ENCODE measurements at places on chromosomes 4 and X. TPM values are rescaled to one million over a fixed set of nuclear protein-coding genes. Genes with fewer than 3 reads are reported as not detected.

DNA sequence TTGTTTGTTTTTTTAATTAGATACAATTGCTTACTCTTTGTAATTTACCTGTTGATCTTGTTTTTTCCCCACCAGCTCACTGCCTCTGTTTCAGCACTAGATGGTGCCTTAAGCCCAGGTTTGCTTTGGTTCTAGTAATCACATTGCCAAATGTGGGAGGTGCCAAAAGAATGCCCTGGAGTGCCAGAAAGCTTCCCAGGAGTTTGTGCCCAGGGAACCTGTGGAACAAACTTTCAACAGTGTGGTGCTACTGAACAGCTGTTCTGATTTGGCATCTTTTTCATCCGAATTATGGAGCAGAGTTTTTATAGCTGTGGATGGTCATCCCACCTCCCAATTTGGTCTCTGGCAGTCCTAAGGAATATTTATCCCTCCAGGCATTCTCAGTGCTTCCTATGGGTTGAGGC lies 1000.7 kb downstream of the STIM2 start:
- DNase-seq = no peak

The FAT4 gene
- 61.1 TPM for total RNA-seq

- DNase-seq = no peak
These were observed 1.2 kb downstream of the RAB9B start for GRCh38 chrX:103830848-103831247.

The KDR gene
- total RNA-seq = 44.1 TPM

GRCh38 chr4:13378973-13379759 lies 105.0 kb downstream of the RAB28 start:
- no peak for DNase-seq

The MAGEA1 gene
- total RNA-seq = not detected

The UFSP2 gene
- total RNA-seq = 30.6 TPM

The NEXMIF gene
- 0.18 TPM for total RNA-seq

DNA sequence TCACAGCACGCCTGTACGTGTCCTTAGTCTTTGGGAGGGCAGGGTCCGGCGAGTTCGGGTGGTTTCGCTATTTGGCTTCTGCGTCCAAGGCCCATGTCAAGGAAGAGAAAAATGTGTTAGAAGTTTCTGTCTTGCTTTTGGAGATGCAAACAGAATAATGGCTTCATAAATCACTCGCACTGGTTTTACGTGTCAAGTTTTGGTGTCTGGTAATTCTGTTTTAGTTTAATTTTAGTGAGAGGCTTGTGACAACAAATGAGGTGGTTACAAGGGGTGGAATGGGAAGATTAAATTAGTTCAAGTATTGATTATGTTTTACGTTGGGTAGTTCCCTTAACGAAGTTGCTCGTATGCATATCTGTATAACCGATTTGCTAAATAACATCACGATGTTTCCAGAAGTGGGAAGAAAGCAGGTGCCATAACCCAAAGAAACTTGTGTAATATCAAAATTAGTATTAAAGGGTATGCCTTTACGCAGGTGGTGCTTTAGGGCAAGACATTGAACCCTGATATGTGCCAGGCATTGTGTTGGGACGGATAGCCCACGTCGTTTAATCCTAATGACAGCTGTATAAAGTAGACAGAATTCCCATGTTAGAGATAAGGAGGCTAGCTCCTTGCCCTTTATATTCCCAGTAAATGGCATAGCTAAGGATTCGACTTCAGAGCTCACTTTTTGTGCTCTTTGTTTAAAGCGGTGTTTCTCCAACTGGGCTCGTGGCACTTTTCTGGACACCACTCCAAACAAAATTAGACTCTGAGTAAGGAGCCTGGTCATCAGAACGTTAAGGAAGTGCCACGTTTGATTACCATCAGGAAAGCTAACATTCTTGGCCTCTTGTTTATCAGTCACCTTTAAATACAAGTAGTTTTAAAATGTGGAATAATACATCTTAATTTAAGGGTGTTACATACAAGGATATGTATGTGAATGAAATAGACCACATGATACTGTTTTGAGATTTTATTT lies 843 bp downstream of the RPL34 start:
- DNase-seq = no peak

DNA sequence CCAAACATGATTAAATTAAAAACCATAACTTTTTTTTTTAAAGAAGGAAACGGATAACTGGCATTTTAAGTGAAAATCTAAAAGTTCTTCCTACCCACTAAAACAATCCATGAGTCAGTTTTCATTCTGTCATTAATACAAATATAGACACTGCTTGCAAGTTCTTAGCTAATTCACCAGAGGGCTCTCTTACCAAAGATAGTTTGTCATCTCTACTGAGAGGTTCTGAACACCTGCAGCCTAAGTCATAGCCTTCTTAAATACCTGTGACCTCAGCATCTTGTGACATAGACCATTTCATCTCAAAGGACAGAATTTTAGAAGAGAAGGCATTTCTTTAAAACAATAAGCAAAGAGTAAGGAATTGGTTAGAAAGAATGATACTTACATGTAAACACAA lies 65.3 kb upstream of the FAM120C start:
- DNase-seq = no peak

DNA sequence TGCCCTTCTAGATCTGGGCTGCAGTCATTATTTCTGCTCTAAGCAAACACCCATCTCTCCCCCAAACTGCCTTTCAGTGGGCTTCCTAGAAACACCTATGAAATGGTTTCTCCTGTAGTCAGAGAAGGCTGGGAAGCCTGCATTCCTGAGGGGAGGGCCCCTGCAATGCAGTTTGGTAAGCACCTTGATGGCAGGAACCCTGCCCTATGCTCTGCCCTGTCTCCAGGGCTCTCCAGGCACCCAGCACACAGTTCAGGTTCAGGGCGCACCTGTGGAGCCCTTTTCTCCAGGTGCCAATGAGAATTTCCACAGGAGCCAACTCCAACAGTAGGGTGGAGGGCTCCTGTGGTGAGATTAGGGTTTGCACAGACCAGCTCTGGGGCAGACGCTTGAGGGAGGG lies 69.1 kb upstream of the FBXW7 start:
- no peak for DNase-seq

GRCh38 chr4:113368056-113368455 lies 318.6 kb downstream of the ANK2 start:
- DNase-seq = no peak

DNA sequence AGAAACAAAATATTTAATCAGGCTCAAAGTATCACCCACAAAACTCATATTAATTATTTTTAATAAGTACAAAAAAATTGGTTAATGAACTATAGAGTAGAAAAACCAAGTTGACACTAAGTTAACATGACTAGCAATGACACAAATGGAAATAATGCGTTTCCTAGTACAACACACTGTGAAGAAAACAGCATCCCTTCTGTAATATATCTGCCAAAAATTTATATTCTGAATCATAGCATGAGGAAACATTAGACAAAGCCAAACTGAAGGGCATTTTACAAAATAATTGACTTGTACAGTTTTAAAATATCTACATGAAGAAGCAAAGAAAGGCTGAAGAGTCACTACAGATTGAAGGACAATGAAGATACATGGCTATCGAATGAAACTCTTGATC lies 477.6 kb upstream of the INTU start:
- DNase-seq = no peak
